ENCODE measurements at places on chromosomes 7 and 10.

GRCh38 chr10:32446536-32447406 lies 831 bp downstream of the CCDC7 start:
- no peak for DNase-seq

DNA sequence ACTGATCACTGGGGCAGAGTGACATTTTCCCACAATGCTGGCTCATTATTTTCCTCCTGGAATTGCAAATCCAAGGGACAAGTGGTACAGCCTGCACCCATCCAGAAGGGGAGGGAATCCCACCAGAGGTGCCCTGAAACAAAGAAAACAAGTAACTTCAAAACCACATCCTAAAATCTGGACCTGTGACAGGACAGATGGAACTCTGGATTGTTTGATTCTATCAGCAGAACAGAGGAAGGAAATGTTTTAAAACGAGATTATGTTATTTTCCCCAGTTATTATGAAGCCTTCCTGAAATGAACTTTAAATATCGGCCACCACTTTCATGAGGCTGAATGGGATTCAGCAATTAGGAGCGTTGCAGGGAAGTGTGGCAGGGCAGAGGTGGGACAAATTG lies 62.2 kb upstream of the ECHDC3 start:
- DNase-seq: no peak

DNA sequence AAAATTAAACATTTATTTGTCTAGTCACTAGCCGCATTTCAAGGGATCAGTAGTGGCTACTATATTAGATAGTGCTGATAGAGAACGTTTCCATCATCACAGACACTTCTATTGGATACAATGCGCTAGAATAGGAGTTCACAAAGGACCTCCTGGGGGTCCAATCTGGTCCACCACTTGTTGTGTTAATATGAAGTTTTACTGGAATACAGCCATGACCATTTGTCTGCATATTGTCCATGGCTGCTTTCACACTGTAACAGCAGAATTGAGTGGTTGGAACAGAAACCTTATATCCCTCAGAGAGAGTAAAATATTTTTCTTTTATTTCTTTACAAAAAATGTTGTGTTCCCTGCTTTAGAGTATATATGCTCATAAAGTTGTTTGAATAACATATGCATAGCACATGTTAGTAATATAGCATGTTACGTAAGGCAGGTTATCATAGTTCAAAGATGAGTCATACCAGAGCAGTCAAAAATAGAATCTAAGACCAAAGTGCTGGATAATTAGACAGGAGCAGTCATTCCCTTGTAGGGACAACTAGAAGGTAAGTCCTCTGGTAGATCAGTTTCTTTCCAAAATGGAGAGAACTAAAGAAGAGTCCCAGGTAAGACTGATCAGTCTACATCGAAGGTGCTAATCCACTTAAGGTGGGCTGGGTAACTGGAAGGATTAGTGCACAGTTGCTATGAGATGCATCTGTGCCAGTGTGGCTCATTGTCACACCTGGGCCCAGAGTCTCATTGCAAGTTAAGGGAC lies 14.9 kb downstream of the BZW2 start:
- no peak for DNase-seq

- no peak for DNase-seq
Observed at GRCh38 chr10:132906106-132906505, 36.3 kb downstream of the CFAP46 start.

DNA sequence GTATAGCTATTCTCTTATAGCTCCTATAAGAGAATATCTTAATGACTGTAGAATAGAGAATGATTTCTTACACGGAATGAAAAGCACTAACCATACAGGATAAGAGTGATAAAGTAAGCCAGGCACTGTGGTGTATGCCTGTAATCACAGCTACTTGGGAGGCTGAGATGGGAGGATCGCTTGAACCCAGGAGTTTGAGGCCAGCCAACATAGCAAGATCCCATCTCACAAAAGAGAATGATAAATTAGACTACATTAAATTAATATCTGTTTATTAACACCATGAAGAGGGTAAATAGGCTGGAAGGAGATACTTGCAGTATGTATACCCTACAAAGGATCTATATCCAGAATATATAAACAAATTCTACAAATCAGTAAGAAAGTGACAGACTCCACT lies 12.2 kb upstream of the OIT3 start:
- DNase-seq: no peak

GRCh38 chr7:2245883-2246675 lies 4.1 kb downstream of the NUDT1 start:
- no peak for DNase-seq

GRCh38 chr10:48557511-48558123 lies 47.3 kb downstream of the ARHGAP22 start:
- DNase-seq: no peak

- DNase-seq: no peak
Observed at GRCh38 chr10:57605948-57606485, 661.7 kb downstream of the IPMK start.

DNA sequence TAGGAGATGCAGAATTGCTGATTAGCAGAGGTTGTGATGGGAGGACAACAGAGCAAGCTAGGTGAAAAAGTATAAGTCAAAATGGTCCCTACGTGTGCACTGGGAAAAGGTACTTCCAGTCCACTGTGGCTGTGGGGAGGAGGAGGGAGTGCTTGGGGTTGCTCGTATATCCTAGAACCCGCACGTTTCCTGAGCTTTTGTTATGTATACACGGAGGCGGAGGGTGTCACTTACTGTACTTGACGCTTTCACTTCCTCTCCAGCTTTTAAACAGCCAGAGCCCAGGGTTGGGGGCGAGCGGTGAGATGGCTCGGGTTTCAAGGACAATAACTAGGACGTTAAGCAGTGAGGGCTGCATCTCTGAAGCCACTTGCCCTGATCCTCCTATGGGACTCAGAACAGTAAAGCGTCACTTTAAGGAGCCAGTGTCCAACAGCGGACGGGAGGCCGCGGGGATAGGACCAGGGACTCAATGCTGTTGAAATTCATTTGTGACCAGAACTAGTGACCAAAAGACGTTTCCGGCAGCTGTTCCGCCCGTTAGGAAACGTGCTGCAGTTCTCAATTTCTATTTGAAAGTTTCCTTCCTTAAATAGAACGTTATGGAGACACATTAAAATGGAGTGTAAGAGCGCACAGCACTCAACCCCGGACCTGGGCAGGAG lies 985 bp upstream of the ETV1 start:
- DNase-seq: no peak

DNA sequence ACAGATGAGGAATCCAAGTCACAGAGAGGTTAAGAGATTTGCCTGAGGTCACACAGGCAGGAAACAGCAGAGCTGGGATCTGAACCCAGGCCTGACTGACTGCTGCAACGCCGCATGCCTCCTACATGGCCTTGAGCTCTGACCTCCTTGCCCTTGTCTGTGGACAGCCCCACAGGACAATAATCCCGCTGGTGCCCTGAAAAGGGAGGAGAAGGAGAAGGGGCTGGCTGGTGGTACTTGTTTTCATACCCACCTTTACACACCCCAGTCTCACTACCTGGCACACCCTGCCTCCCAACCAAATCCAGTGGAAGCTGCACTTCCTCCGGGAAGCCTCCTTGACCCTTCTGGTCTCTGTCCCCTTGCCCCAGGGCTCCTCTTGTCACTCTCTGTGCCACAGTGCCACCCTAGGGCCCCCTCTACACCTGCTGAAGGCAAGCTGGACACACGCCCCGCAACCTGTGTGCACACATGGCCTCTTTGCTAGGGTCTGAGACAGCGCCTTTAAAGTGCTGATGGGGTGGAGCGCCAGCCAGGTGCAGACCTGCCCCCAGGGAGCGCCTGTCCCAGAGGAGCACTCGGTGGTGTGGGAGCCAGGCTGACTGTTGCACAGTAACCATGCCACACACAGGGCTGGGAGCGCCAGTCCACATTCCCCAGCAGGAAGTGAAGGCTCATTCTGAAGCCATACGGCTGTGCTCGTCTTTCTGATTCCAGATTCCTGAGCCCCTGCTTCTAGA lies 38.6 kb downstream of the ZCCHC24 start:
- DNase-seq: no peak

GRCh38 chr7:157013602-157014549 lies 3.4 kb upstream of the MNX1 start:
- DNase-seq: no peak

GRCh38 chr7:96320442-96320841 lies 1.5 kb downstream of the SLC25A13 start:
- DNase-seq: no peak

GRCh38 chr7:158702196-158702595 lies 2.4 kb downstream of the NCAPG2 start:
- DNase-seq: no peak

GRCh38 chr10:75400771-75401568 lies 594 bp downstream of the ZNF503 start:
- no peak for DNase-seq

GRCh38 chr10:132739225-132739613 lies 46.7 kb downstream of the NKX6-2 start:
- no peak for DNase-seq

DNA sequence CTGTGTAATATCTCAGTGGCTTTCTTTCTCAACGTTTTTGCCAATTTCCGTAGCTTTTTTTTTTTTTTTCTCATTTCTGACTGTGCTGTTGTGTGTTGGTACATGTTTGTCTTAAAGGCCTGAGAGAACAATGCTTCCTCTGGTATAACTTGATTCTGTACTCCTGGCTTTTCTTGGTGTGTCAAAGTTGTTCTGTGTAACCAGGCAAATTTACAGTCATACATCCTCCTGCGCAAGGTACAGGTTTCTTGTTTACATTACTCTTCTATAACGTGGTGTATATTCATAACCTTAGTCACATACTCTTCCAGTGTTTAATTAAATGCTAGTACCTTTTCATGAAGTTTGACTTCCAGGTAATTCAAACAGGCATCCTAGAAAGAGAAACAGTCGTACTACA lies 8.3 kb upstream of the ARHGAP12 start:
- no peak for DNase-seq

GRCh38 chr7:3157566-3158287 lies 114.1 kb upstream of the CARD11 start:
- no peak for DNase-seq

GRCh38 chr10:34651416-34652195 lies 163.5 kb downstream of the PARD3 start:
- DNase-seq: no peak

GRCh38 chr10:78623578-78624215 lies 445.1 kb upstream of the ZMIZ1 start:
- no peak for DNase-seq

GRCh38 chr7:69651101-69651590 lies 52.9 kb downstream of the AUTS2 start:
- no peak for DNase-seq

GRCh38 chr10:72109636-72110157 lies 21.3 kb upstream of the SPOCK2 start:
- DNase-seq: no peak

DNA sequence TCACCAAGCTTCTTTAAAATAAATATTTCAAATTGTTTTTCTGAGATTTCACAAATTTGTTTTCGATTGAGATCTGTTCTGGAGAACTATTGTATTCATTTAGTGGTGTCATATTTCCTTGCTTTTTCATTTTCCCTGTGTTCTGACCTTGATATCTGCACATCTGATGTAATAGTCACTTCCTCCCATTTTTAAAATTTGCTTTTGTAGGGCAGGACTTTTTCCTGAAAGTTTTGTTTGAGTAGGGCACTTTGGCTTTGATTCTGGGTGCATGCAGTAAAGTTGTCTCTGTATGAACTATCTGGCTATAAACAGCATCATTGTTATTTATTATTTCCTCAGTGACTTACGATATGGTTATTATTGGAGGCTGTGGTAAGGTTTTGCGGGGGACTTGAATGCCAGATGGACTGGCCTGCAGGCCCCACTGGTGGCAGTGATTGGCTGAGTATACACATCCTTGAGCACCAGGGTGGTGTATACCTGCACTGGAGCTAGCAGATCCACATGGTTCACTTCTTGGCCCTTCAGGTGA lies 83.6 kb downstream of the CSTF2T start:
- DNase-seq: no peak

- DNase-seq: no peak
Observed at GRCh38 chr10:105706281-105707026, 1065.4 kb downstream of the SORCS3 start.

DNA sequence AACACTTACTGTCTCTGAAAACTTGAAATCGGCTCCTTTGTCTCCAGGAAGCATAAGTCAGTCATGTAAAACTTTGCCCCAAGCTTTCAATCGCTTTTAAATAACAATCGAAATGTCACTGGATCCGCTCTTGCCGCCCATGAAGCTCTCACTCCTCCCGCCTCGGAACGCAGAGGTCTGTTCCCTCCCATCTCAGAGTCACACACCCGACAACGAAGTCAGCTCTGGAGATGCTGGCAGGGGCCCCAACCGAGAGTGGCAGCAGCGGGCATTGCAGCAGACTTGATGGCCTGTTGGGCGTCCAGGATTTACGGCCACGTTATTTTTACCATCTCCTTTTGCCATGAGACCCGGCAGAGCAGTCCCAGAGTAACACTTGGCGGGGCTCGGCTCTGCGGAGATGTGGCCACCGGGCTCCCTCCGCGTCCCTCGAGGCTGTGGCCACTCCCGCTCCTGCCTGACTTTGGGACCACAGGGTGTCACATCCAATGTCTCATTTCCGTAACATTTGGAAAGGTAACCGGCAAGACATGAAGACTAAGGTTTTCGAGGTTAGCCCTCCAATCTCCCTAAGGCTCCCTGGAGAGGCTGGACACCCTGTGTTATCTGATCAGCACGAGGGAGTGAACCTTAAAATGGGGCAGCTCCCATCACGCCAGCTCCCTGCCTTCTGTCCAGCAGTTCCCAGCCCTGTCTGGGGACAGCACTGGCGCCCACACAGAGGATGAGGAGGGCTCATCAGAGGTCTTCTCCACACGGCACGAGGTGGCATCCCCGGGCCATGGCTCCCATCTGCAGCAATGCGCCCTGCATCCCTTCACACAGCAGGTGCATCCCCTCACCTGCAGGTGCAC lies 62.8 kb upstream of the ADGRA1 start:
- no peak for DNase-seq

- no peak for DNase-seq
Observed at GRCh38 chr10:45052700-45053099, 52.0 kb downstream of the ZNF22 start.

DNA sequence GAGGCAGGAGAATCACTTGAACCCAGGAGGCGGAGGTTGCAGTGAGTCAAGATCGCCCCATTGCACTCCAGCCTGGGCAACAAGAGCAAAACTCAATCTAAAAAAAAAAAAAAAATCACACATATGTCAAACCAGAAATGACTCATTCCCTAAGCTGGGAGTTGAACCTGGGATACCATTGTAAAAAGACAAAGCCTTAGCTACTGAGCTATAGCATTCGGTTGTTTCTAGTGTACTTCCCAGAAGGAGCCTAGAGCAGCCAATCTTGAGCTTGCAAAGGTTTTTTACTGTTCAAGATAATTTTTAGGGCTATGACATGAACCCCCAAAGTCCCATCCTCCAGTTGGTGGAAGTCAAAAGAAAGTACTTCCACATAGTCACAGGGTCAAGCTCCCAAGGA lies 87.9 kb downstream of the ZNF467 start:
- no peak for DNase-seq

GRCh38 chr7:50717181-50717580 lies 65.5 kb downstream of the GRB10 start:
- no peak for DNase-seq

GRCh38 chr10:17643339-17643754 lies 604 bp upstream of the STAM start:
- DNase-seq: no peak

All from T-cell (primary cell).